ENCODE measurements at places on chromosomes 16 and 17.
A peak's percentile ranks its signal among the peaks of the same experiment; 100 is the strongest.

DNA sequence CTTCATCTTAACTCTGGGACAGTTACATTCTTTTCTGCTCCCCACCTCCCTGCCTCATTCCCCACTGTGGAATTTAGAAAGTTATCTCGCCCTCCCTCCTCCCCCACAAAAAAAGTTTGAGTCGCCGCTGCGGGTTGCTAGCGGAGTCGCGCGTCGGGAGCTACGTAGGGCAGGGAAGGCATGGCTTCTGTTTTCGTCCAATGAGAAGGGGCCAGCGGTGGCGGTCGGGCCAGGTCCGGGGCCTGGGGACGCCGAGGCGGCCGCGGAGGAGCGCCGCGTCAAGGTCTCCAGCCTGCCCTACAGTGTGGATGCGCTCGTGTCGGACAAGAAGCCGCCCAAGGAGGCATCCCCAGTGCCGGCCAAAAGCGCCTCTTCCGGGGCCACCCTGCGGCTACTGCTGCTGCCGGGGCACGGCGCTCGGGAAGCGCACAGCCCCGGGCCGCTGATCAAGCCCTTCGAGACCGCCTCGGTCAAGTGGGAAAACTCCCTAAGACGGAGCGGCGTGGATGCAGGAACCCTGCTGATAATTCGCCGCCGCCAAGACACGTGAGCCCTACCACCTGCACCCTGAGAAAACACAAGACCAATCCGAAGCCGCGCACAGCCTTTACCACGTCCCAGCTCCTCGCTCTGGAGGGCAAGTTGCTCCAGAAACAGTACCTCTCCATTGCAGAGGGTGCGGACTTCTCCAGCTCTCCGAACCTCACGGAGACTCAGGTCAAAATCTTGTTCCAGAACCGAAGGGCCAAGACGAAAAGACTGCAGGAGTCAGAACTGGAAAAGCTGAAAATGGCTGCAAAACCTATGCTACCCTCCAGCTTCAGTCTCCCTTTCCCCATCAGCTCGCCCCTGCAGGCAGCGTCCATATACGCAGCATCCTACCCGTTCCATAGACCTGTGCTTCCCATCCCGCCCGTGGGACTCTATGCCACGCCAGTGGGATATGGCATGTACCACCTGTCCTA is 8.9 kb downstream of the OR4D1 start:
- peak; percentile 42 for DNase-seq

GRCh38 chr16:82178352-82178751 is 8.3 kb upstream of the MPHOSPH6 start:
- no peak for DNase-seq

DNA sequence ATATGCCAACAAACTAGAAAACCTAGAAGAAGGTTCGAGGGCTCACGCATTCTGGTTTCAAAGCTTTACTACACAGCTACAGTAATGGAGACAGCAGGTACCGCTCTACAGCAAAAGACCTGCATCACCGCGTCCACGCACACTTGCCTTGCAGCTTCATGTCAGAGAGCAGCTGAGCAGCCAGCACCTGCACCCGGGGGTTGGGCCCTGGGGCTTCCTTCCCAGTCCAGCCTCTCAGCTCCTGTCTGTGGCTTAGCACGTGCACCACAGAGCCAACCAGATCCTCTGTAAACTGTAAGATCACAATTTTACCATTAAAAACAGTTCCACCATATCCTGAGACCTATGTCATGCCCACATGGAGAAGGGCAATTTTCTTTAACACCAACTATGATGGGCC is 15.3 kb downstream of the MEAK7 start:
- no peak for DNase-seq

GRCh38 chr17:45976755-45977505 is 22.1 kb upstream of the STH start:
- DNase-seq, result no peak

- DNase-seq, result peak; percentile 96
These were observed at the start of gene TENT4B for GRCh38 chr16:50152807-50153595. Gene TENT4B, plus strand, starts transcription at chr16:50153306. Its CDS starts 316 bp downstream, at chr16:50153622.

DNA sequence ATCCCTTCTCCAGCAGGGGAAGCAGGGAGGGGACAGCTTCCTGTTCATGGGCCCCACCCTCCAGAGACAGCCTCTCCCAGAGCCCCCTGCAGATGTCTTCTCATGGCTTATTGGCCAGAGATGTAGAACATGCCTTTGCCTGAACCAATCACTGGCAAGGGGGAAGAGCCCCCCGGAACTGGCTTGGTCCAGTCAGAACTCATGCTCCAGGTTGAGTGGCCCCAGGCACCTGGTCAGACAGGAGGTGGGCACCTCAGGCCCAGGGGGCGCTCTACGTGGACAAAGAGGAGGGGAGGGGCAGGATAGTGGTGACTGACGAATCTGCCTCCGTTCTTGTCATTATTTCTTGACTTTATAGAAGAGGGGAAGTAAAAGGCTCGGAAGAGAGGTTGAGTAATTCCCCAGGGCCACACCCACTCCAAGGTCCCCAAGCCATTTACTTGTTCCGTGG is 23.6 kb downstream of the RAB11FIP4 start:
- DNase-seq, result peak; percentile 22

DNA sequence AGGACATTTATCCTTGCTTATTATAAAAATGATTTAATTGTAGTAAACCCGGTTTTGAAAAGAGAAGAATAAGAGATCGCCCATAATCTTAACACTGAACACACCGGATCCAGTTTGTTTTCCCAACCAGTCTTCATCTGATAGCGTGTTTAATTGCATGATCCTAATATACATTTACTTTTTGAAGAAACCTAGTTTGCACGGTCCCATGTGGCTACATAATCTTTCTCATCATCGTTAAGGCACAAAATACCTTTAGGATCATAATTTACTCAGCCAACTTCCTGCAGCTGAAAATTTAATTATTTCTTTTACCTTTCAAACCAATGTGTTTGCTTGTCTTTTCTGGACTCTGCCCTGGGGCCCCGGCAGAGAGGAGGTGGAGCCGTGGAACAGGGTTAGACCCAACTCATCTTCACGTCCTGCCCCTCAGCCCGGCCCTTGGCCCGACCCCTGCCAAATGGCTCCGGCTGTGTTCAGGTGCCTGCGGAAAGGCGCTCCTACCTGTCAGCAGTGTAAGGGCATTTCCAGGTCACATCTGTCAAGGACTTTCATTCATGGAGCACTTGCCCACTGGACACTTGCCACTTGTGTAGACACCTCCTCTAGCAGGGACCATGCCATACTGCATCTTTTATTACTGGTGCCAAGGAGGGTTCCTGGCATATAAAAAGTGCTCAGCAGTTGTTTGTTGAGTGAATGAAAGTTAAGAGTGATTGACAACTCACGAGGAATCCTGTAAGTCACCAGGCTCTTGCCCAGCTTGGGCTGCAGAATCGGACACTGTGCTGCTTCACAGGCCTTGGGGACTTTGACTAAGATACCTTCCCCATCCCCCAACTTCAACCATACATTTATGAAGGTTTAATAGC is 28.6 kb downstream of the SMARCE1 start:
- DNase-seq, result no peak

GRCh38 chr16:11781773-11782172 is 15.3 kb downstream of the ZC3H7A start:
- DNase-seq, result peak; percentile 35

DNA sequence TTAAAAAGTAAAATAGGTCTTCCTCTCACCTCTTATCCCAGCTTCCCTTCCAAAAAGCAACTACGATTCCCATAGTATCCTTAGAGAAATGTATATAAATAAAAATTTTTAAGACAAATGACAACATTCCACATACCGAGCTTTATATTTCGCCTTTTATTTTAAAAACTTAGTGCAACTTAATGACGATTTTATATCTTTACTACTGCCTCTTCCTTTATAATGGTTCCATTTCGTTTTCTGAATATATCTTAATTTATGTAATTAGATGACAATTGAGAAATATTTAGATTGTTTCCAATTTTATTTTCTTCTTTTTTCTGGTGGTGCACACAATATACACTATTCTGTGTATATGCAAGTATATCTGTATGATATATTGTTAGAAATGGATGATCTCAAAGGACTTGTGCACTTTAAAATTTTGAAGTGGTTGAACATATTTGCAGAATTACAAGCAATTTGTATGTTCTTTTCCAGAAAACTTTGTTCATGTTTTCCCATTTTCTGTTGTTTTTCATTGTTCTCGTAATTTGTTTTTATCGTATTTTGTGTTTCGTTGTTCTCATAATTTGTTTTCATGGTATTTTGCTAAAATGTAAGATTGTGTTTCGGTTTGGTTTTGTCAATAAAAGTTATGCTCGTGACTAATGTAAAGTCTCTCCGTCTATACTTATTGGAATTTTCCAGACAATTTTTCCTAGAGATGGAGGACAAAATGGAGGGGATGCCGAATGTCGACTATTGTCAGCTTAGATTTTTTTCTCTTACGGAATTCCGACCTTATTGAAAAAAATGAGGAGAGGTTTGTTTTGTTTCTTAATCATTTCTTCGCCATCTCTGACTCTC is 20.4 kb upstream of the HOXB13 start:
- peak; percentile 34 for DNase-seq

- no peak for DNase-seq
These were observed 26.2 kb upstream of the MAP3K14 start for GRCh38 chr17:45342871-45343526.

DNA sequence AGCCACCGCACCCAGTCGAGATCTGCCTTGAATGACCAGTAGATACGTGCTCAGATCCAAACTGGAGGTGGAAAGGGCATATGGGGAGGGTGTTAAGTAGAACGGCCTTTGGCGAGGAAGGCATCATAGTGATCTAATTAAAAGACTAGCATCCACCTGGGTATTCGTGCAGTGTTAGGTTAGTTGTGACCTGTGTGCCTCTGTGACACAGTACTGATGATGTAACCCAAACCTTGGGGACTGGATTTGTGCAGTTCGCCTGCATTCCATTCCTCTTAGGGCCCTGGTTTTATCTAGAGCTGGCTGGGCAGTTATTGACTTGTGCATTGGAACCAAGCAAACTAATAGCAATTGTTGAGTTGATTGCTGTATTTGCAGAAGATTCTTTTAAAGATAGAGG is 47.9 kb downstream of the SNX29 start:
- DNase-seq, result no peak
